Stimulated activated CD8-positive, alpha-beta memory T cell treated with anti-CD3 and anti-CD28 coated beads, Interleukin-2, amount 100 ng/mL, for 1 hour (primary cell): ENCODE measurements at places on chromosomes 2 and 18.

DNA sequence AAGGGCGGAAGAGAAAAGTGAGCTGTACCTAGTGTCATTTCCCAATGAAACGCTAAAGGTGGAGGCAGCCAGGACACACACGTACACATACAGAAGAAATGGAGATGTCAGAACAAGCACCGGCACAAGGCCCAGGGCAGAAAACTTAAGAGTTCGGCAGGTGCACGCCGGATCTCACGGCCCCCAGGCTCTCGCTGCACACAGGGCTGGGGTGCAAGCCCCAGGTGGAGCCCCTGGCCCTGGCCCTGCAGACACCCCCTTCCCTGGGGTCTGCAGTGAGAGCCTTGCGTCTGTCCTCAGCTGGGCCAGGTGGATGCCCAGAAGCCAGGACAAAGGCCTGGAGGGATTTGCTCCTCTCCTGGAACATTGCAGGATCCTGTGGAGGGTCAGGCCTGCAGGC is 36.7 kb downstream of the AQP12A start:
- no peak for DNase-seq

GRCh38 chr2:173395567-173396351 is 41.1 kb downstream of the CDCA7 start:
- DNase-seq, result no peak

DNA sequence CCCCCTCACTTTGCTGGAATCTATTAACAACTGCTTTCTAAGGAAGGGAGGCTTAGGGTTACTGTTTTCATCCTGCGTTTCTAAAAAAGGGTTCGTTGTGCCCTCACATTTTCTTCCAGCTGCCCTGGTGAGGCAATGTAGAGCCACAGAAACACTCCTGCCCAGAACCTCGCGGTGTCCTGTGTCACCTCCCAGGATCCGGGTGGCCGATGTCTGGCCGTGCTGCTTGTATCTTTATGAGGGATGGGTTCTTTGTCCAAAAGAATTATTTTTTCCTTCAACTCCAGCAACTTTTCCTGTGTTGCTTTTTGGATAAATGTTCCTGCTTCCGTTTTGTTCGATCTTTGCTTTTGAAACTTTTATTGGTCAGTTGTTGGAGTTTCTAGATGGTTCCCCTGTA is 291.8 kb upstream of the HS6ST1 start:
- no peak for DNase-seq

- DNase-seq, result no peak
Observed at GRCh38 chr2:218369330-218369729, 12.7 kb downstream of the CATIP start.

DNA sequence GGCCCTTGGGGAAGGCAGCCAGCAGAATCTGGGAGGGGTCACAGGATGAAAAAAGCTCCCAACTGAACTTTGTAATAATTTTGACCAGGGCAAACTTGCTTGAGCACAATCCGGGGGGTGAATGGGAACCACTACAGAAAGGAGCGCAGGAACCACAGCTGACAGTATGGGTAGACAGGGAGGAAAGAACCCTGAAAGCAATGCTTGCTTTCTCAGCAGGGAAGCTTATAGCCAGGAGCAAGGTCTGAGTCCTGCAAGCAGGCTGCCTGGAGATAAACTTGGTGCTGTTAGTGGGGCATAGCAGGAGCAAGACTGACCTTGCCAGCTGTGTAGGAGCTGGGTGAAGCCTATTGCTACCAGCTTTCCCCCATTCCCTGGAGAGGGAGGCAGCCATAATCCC is 195.2 kb downstream of the MTCL1 start:
- DNase-seq, result no peak

DNA sequence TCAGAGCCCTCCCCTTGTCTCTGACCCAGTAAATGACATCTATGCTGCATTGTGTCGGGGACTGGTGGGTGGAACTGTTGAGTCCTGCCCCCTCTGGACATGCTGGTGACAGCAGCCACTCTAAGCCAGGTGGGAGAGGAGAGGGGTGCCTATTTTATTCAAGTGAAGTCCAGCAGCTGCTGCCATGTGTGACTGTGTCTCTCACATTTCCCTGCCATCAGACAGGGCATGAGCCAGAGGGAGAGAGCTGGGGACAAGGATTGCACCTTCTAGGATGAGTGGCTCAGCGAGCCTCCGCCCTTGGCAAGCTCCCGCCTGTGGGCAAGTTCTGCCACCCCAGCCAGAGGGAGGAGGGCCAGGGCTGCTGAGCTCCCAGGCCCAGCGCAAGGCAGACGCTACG is 13.7 kb downstream of the NGEF start:
- DNase-seq, result no peak

- DNase-seq, result no peak
Observed at GRCh38 chr18:79818036-79818435, 20.3 kb downstream of the KCNG2 start.

- no peak for DNase-seq
Observed at GRCh38 chr2:3105814-3106569, 271.6 kb downstream of the EIPR1 start.

DNA sequence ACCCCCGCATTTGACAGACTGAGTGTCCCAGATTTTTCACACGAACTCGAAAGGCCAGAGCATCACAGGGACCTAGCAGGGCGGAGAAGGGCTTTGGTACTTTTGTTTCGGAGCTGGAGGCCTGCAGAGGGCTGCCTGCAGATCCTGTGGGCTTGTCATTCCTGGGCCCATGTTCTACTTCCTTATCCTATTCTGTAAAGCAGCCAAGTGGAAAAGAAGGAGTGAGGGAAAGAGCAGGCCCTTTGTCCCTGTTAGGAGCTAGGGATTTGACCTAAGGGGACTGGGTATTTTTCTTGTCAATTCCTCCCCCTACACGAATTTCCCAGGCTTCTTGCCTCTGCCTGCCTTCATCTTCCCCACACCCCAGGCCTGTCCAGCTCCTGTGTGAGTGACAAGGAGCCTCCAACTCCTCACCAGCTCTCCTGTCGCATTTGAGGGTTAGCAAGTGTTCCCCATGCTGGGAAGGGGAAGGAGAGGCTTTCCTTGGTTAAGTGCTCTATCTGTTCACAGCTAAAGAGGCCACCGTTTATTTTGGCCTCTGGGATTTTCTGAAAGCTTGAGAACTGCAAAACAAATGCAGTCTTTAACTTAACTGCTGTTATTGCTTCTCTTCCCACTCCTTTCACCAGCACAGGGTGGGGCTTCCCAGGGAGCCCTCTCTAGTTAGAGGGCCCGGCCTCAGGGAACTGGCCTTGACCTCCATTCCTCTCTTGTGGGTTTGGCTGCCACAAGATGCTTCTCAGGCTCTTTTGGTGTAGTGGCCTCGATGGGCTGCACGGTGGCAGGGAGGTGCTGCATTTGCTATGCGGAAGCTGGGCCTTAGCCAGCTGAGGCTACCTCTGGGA is 61.2 kb downstream of the SGPP2 start:
- DNase-seq, result no peak

DNA sequence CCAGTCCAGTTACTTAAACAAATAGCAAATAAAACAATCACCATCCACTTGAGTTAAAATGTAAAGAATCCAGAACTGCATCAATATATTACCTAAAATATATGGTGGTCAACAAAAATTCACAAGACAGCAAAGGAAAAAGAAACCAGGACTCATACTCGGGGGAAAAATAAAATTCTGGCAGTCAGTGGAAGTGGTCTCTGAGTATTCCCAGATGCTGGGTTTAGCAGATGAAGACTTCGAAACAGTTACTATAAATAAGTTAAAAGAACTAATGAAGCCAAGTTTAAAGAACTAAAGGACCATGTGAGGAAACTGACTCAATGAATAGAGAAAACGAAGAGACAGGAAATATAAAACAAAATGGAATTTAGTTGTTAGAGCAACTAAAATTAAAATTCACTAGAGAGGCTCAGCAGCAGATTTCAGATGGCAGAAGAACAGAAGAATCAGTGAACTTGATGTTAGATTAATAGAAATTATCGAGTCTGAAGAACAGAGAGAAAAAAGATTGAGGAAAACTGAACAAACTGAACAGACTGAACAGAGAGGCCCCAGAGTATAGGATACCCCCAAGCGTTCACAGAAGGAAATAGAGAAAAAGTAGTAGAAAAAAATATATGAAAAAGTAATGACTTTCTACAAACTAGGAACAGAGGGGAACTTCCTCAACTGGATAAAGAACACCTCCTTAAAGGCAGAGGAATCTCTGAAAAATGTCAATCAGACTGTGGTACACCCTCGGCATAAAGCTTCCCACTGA is 27.9 kb downstream of the MGAT4A start:
- no peak for DNase-seq

DNA sequence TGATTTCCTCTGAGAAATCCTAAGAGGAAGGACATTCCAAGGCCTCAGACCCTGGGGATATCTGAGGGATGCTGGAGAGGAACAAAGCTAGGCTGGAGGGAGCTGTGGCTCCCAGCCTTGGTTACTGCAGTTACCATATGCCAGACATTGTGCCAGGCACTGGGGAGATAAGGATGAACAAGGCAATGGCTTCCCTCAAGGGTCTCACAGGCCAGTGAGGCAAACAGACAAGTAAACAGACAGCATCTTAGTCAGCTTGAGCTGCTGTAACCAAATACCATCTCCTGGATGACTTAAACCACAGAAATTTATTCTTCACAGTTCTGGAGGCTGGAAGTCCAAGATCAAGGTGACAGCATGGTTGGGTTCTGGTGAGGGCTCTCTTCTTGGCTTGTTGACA is 91.8 kb downstream of the SKA1 start:
- DNase-seq, result no peak

DNA sequence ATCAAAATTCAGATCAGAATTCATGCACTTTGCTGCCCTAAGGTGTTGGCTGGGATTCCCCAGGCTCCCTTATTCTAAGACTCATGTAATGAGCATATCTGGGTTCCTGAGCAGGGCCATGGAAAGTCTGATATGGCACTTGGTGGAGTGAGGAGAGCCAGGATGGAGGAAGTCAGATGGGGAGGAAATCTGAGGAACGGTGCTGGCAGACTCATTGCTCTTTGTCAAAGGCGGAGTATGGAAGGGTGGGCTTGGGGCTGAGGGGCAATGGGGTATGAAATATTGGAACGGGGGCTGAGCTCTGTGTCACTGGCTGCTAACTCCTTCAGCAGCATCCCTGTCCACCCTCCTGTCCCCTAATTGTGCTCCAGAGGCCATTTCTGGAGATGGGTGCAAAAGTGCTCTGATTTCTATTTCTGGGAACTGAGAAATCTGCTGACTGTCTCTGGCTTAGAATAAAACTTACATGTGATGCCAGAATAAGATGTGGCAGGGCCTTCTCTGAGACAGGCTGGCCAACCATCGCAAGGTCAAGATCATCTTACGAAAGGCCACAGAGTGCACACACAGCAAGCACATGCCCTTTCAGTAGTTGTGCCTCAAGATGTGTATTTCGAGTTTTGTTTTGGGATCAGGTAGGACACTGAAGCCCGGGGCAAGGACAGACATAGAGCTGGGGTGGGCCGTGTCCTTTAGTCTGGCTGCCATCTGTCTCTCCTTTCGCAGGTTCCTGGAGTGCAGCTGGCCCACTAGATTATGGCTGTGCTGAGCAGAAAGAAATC is 480.0 kb upstream of the HS6ST1 start:
- DNase-seq, result no peak

- DNase-seq, result no peak
Observed at GRCh38 chr2:24435391-24436316, 55.4 kb upstream of the NCOA1 start.

- DNase-seq, result no peak
Observed at GRCh38 chr2:5374762-5375161, 317.4 kb upstream of the SOX11 start.

DNA sequence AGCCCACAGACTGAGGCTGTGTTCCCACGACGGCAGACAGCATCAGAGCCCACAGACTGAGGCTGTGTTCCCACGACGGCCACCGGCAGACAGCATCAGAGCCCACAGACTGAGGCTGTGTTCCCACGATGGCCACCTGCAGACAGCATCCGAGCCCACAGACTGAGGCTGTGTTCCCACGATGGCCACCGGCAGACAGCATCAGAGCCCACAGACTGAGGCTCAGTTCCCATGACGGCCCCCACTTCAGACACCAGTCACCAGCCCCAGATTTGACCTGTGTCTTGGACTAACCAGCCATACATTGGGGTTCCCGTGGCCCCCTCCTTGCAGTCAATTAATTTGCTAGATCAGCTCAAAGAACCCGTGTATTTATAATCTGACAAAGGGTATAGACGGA is 57.8 kb upstream of the SNTG2 start:
- DNase-seq, result no peak

GRCh38 chr18:31617031-31617717 is 25.5 kb downstream of the TTR start:
- no peak for DNase-seq

GRCh38 chr2:40352703-40353099 is 99.2 kb downstream of the SLC8A1 start:
- no peak for DNase-seq

DNA sequence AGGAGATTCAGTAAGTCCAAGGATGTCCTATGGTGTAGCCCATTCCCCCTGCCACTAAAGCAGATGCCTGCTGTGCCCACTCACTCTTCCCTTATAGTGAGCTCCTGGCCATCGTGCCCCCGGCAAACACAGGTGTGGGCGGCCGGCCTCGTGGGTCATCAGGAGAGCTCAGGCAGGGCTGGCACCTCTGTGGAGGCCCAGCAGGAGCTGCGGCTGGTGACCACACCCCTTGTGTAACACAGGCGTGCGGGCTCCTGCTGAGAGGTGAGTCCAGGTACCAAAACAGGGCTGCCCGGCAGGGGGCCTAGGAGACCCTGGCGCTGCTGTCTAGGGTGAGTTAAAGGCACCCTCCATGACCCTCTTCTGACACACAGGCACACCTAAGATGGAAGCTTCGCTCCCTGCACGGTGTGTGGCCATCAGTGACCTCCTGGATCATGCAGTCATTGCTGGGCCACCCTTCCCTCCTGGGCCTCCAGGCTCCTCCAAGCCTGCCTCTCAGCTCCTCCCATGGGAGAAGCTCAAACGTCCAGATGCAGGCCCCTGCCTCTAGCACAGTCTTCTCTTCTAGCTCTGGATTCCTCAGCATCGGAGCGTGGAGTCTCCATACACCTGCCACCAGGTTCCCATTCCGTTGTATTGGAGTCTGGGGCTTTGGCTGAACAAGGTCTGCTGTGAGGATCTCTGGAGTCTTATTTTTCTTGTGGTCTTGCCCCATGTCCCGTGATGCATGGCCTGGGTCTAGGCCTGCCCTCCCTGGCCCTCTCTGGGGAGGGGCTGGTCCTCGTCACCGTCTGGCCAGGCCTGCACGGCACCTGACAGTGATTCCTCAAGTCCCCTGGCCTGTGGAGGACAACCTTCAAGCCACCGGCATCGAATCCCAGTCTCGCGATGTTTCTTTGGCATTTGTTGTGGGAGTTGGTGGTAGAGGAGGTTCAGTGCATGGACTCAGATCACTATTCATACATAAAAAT is 246.9 kb downstream of the ACKR3 start:
- no peak for DNase-seq

- no peak for DNase-seq
Observed at GRCh38 chr18:66523219-66523991, 80.5 kb downstream of the CDH19 start.

GRCh38 chr2:226776104-226776503 is 23.5 kb downstream of the IRS1 start:
- DNase-seq, result no peak

DNA sequence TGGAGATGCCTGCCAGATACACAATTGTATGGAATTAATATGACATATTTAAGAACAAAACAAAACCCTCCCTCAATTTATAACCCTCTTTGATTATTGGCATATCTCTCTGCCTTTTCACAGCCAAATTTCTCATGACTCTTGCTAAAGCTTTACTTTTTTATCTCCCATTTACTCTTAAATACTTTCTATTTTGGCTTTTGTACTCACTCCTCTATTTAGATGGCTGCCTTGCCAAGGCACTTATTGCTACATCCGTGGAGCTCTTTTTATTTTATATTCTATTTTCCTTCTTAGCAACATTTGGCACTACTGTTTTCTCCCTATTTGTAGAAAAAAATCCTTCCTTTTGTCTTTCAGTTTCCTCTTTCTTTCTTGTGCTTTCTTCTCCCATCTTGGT is 466.4 kb upstream of the CWC22 start:
- DNase-seq, result no peak

GRCh38 chr2:240962300-240963064 is 35.9 kb upstream of the SNED1 start:
- no peak for DNase-seq
